ENCODE measurements at places on chromosomes 7 and 10.

DNA sequence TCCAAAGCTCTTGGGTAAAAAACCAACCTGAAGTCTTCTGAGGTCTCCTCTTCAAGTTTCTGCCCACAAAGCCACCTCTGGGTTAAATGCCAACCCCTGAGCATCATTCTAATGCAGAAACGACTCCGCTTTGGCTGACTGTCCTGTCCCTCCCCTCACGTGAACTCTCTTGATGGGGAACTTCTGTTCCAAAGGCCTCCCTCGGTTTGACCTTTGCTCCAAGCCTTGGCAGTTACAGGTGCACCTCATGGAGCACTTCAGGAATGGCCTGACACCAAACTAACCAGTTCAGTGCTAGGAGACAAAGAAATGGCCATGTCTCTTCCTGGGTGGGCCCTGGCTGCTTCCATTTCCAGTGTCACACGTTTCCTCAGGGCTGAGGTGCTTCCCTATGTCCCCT, 20.0 kb downstream of the CAMK2G start:
- DNase-seq: no peak

- no peak for DNase-seq
Observed at GRCh38 chr10:88126699-88127098, 263.3 kb downstream of the PTEN start.

- DNase-seq: peak; percentile 57
Observed at GRCh38 chr7:39073432-39073831, 95.7 kb downstream of the POU6F2 start.

- DNase-seq: no peak
Observed at GRCh38 chr10:113036619-113037018, 86.6 kb downstream of the TCF7L2 start.

DNA sequence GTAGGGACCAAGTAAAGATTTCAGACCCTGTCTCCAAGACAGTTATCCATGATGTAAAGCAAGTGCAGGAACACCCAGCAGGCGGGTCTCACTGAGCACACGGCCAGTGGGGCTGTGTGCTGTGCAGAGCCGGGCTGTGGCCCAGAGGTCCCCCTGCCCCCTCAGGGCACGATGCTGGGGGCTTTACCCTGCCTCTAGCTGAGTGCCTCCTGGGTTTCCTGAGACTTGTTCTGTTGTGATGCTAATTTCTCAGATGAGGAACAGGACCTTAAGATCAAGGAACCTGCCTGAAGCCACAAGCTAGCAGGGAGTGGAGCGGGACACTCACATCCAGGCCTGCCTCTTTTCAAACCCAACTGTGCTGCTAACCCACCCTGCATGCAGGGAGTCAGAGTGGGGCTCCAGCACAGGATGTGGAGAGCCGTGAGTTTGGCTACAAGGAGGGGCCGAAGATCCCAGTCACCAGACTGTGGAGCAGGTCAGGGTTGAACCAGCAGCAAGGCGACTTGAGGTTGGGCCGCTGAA, 76.1 kb upstream of the LYZL2 start:
- no peak for DNase-seq

DNA sequence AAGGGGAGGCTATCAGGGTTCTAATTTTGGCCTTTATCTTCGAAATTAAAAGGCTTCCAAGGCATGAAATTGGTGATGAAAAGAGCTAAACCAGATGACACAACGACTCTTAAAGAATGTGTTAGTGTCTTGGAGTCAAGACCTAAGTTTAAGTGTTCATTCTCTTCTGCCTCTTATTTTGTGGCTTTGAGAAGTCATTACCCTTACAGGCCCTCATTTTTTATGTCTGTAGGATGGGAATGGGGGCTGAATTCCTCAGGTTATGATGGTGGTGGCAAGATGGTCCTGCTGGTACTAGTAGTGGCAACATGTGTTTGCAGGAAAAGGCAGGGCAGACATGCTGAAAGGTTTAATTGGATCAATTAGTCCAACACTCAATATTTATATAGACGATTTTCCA, 15.4 kb downstream of the TAS2R60 start:
- DNase-seq: no peak

GRCh38 chr7:155202106-155202871, 95.4 kb upstream of the INSIG1 start:
- DNase-seq: no peak

DNA sequence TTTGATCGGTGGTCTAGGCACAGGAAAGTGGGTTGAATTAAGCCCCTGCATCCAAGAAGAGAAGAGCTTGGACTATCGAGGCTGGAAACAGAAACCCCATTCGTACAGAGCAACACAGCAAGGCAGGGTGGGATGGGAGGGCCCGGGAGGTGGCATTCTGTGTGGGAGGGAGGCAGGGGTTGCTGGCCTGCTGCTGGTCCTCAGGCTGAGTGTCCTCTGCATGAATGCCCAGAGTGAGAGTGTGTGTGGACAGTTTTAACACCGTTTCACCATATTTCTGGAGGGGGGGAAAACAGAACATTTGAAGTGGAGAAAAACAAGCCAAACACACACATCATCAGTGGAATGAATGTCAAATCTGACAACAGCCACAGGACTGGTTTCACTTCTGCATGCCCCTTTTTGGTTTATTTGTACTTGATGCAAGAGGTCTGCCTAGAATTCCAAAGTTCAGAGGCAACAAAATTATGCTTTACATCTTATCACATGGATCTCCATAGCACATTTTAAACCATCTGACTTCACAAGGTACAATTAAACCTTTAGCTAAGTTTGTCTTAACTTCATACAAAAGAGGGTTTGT, 11.1 kb upstream of the ENO4 start:
- no peak for DNase-seq

DNA sequence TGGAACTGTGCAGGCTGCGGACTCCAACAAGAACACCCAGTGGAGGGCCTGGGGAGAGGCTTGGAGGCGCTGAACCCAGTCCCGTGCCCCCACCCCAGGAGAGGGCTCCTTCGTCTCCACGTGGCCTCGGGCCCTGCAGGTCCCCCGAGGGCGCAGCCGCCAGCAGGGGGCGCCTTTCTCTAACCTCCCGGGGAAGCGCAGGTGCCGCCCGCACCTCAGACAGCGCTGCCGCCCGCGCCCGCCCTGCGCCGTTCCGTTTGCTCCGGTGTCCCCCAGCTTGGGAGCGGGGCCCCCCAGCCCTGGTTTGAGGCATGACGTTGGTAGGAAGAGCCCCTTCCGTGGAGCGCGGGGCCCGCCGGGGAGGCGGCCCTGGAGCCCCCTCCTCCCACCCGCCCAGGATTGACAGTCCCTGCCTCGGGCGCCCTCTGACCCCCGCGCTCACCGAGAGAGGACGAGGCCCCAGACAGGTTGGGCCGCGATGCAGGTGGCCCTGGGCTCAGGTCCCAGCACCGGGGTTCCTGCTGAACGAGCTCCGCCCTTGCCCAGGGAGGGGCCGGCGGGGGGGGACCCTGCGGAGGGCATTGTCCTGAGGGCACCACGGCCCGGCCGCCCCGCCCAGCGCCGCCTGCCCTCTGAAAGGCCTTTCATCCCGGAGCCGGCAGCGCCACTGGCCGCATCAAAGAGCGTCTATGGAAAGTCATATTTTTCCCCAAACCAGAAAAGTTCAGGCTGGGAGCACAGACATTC, 42.8 kb downstream of the FOXL3 start:
- peak; percentile 76 for DNase-seq

DNA sequence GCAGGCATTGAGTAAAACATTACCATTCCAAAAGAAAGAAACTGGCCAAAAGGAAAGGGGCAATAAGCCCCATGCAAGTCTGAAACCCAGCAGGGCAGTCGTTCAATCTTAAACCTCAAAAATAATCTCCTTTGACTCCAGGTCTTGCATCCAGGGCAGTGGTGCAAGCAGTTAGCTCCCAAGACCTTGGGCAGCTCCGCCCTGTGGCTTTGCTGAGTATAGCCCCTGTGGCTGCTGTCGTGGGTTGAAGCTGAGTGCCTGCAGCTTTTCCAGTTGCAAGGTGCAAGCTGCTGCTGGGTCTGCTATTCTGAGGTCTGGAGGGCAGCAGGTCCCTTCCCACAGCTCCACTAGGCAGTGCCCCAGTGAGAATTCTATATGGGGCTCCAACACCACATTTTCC, 580.1 kb upstream of the AUTS2 start:
- no peak for DNase-seq

- DNase-seq: peak; percentile 17
Observed at GRCh38 chr10:59997827-59998525, 91.6 kb upstream of the CCDC6 start.

GRCh38 chr7:69187824-69188333, 410.4 kb upstream of the AUTS2 start:
- no peak for DNase-seq

DNA sequence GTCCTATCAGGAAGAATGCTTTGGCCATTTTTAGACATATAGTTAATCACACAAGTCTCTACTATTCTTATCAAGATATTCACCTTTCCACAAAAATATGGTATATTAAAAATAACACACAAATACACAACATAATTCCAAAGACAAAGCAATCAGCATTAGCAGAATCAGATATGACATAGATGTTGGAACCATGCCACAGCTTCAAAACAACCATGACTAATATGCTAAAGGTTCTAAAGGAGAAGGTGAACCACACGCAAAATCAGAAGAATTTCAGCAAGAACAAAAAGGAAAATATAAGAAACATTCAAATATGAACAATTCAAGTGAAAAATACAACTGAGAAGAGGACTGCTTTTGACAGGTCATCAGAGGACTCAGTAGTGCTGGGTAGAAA, 670.2 kb upstream of the SORCS1 start:
- DNase-seq: no peak

- no peak for DNase-seq
Observed at GRCh38 chr10:82251222-82251906, 376.4 kb downstream of the NRG3 start.

DNA sequence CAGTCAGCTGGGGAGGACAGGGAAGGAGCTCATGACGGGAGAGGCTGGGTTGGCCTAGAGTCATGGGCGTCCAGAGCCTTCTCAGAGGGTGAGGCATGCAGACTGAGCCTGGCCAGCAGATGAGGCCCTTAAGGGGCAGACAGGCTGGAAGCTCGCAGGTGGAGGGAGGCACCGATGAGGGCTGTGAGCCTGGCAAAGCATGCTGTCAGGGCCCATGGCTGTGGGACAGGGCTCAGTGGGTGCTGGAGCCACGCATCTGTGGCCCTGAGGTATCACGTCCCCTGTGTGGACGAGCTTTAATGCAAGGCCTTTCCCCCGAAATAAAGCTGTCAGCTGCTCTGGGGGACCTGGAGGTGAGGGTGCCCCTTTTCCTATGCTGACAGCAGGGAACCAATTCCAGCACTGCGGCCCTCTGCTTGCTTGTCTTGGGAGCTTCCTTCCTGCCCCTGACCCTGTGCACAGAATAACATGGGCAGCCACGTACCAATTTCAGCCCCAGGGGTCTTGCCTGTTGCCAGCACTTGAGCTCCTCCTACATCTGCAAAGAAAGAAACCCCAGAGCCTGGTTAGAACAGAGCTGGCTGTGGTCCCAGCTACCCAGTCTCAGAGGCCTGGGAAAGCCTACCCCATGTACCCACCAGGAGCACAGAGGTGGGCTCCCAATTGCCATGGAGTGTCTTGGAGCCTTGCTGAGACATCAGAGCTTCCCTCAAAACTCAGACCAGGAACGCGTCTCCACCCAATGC, 20.6 kb downstream of the TMEM273 start:
- DNase-seq: peak; percentile 34

- DNase-seq: no peak
Observed at GRCh38 chr7:132930881-132931280, 151.0 kb downstream of the CHCHD3 start.

- no peak for DNase-seq
Observed at GRCh38 chr10:114917927-114918672, 19.9 kb upstream of the TRUB1 start.

GRCh38 chr7:5433181-5433580, 9.5 kb upstream of the TNRC18 start:
- DNase-seq: no peak

DNA sequence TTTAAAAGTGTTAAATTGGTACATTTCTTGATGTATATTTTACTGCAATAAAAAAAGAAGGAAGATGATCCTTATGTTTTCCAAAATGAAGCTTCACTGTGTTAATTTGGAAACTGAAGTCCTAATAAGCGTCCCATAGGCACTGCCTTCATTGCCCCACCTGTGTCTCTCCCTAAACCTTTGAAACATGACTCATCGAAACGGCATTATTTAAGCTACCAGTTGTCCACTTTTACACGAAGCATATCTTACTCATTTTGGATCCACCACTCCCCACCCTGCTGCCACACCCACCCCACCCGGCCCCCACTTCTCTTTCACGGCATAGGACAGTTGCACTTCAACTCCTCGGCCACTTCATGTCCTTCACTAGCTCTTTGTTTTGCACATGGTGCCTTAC, 85.5 kb downstream of the KIAA1549 start:
- no peak for DNase-seq

- no peak for DNase-seq
Observed at GRCh38 chr7:100689230-100690135, 4.6 kb downstream of the GIGYF1 start.

- DNase-seq: no peak
Observed at GRCh38 chr7:34075523-34076370, 170.4 kb downstream of the BMPER start.

DNA sequence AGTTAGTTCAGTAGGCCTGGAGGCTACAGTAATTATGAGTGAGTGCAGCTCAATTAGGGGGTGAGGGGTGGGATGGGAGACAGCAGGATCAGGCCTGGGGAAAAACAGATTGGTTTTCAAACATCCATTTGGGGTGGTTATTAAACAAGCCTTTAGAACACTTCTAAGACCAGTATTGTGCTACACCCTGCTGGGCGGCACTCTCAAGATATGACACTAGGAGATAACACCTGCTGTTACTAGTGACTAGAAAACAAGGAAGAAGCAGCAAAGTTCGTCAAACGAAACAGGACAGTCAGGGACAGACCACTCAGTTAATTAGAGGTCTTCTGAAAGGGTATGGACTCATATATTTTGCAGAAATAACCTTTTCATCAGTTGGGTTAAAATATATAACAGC, 353.6 kb downstream of the PTEN start:
- DNase-seq: no peak

DNA sequence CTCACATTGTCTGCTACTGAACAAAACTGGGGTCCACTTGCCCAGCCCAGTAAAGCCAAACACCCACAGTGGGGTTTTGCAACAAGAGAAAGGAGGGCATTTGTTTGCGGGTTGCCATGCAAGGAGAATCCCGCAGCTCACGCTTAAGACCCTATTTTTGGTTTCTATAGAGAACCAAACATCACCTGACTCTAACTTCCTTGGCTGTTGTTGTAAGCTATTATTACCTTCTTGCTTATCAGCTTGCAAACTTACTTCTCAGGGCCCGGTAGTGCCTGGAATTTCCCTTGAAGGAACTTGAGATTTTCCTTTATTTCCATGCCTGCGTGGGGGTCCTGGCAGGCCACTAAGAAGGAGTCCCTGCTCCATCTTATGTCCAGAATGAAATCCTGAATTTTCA, 20.7 kb downstream of the IFIT3 start:
- DNase-seq: no peak

DNA sequence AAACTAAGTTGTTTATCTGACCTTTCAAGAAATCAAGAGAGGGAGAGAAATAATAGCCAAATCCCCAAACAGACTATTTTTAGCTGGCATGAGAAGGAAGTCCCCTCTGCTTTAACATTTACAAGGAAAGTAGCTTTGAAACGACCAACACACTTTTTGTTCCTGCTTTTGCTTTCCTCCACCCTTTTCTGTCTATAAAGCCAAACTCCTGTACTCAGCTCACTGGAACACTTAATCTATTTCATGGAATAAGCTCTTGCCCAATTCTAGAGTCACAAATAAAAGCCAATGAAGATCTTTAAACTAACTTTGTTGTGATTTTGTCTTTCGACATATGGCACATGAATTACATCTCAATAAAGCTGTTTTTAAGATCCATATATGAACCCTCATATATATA, 86.8 kb upstream of the CCDC71L start:
- no peak for DNase-seq

Data from left lung (tissue), 14 donors.